ENCODE measurements at places on chromosomes 16 and 17. TPM values are rescaled to one million over a fixed set of nuclear protein-coding genes. Genes with fewer than 3 reads are reported as not detected.

PDE6G gene
- total RNA-seq, result 14.8 TPM

SLC38A8 gene
- not detected for total RNA-seq

KCNH4 gene
- 0.27 TPM for total RNA-seq

CRYBA1 gene
- not detected for total RNA-seq

CCNF gene
- 4.8 TPM for total RNA-seq

ZNF385C gene
- total RNA-seq, result 1.9 TPM

PDIA2 gene
- total RNA-seq, result 0.27 TPM

RCVRN gene
- 0.27 TPM for total RNA-seq

COL1A1 gene
- 0.54 TPM for total RNA-seq

SLFN14 gene
- total RNA-seq, result 0.27 TPM

YPEL2 gene
- total RNA-seq, result 11.8 TPM

PYCARD gene
- 238 TPM for total RNA-seq

ENO3 gene
- 2.4 TPM for total RNA-seq

AATK gene
- 7.0 TPM for total RNA-seq

HS3ST6 gene
- not detected for total RNA-seq

CNGB1 gene
- not detected for total RNA-seq

SLC47A1 gene
- under 0.01 TPM for total RNA-seq

NT5M gene
- 32.0 TPM for total RNA-seq

EPX gene
- 0.54 TPM for total RNA-seq

ACE gene
- total RNA-seq, result 14.5 TPM

CD300H gene
- 0.27 TPM for total RNA-seq

KDM8 gene
- total RNA-seq, result 8.1 TPM

HBA2 gene
- 169 TPM for total RNA-seq

NACA2 gene
- not detected for total RNA-seq

OR2C1 gene
- 0.27 TPM for total RNA-seq

C16orf96 gene
- total RNA-seq, result 0.27 TPM

PGAP6 gene
- total RNA-seq, result 88.3 TPM

BIRC5 gene
- total RNA-seq, result 5.9 TPM

TPPP3 gene
- total RNA-seq, result 5.1 TPM

GABARAP gene
- total RNA-seq, result 121 TPM

TERB1 gene
- not detected for total RNA-seq

TBC1D3B gene
- total RNA-seq, result 1.1 TPM

MFSD11 gene
- 26.7 TPM for total RNA-seq

GAS7 gene
- total RNA-seq, result 16.2 TPM

COQ7 gene
- 12.7 TPM for total RNA-seq

VPS25 gene
- 45.5 TPM for total RNA-seq

PRAC1 gene
- total RNA-seq, result not detected

RRAD gene
- 0.27 TPM for total RNA-seq

Measured in hematopoietic multipotent progenitor cell (in vitro differentiated cells).